Stimulated activated CD8-positive, alpha-beta memory T cell treated with anti-CD3 and anti-CD28 coated beads, Interleukin-7, amount 100 ng/mL, for 1 hour (primary cell): ENCODE measurements at places on chromosomes 3 and 15.

GRCh38 chr3:178308771-178309170, 227.5 kb upstream of the KCNMB2 start:
- DNase-seq, result no peak

DNA sequence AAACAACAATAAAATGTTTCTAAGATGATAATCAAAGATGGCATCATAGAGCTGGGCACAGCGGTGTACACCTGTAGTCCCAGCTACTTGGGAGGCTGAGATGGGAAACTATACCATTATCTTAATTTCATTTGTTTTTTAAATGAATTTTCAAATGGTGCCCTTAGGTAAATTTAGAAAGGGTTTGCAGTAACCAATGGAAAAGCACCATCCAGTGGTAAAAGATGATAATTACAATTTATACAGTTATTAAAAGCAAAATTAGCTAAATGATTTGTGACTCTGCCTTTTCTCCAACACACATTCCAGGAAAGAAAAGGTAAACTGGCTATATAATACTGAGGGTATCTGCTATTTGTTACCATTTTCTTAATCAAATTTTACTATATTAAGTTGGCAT, 14.4 kb upstream of the ANKRD28 start:
- no peak for DNase-seq

GRCh38 chr3:40800343-40800742, 275.6 kb downstream of the ZNF621 start:
- no peak for DNase-seq

GRCh38 chr15:33915571-33916407, 52.5 kb upstream of the CHRM5 start:
- no peak for DNase-seq

- DNase-seq, result no peak
Measured at GRCh38 chr15:31606931-31607497, 280.4 kb downstream of the KLF13 start.

DNA sequence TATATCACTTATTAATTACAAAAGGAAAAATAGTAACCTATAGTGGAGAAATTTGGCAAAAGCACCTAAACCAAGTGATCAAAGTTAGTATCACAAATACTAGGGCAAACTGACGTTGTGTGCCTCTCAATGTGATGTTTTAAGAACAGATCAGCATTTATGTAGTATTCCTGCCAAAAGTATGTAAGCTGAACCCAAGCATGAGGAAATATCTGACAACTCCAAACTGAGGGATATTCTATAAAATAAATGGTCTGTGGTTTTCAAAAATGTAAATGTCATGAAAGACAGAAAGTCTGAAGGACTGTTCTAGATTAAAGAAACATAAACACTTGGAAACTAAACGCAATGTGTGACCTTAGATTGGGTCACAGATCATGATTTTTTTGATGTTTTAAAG, 34.3 kb upstream of the PIK3CA start:
- DNase-seq, result no peak

DNA sequence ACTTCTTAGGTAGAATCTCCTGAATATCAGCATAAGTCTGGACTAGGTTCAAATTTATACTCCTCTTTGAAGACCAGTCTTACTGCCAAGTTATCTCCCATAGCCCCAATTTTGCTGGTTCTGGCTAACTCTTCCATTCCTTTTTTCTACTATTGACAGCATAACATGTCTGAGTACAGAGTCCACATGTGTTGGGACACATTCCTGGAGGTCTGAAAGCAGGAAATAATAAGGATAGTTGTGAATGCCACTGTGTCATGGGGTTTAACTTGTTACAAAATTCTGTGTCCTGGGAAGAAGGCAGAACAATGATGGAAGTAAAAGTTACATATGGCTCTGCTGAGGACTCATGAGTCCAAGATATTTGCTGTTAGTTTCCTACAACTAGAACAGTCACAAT, 57.4 kb upstream of the ZBTB20 start:
- DNase-seq, result no peak

DNA sequence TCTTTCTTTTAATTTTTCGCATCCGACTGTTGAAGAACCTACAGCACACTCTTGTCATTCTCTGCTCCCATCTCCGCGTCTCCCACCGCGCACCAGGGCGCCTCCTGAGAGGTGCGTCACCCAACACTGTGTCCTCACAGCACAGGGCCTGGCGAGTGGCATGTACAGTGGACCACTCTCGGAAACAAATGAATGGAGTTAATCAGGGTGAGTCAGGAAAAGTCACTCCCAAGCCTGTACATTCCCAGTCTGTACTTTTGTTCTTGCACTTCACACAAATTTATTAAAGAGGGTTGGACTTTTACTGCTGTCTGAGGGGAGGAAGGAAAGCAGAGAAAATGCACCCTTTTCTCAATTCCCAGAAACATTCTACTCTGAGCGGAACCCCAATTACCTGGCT, 625 bp downstream of the COL6A6 start:
- no peak for DNase-seq

DNA sequence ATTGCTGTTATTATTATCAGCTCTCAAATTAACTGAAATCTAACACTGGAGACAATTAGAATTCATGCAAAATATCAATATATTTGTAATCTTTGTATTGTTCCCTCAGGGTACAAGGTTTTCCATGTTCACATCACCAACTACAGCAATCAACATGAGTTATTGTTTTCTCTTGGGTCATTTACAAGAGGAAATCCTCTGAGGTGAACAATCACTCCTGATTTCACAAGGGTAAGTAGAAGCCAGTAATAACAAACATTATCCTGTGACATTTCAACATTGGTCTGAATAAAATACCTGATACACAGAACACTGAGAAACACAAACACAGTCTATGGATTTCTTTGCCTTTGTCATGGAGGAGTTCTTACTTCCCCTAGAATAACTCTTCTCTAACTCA, 174.0 kb downstream of the SUCNR1 start:
- no peak for DNase-seq
